Natural killer cell treated with Interleukin-12 subunit alpha and Interleukin-12 subunit beta and Interleukin-15 and Interleukin-18, amount 100 ng/mL, for 72 hours (primary cell): ENCODE measurements at places on chromosomes 2 and 18.

DNA sequence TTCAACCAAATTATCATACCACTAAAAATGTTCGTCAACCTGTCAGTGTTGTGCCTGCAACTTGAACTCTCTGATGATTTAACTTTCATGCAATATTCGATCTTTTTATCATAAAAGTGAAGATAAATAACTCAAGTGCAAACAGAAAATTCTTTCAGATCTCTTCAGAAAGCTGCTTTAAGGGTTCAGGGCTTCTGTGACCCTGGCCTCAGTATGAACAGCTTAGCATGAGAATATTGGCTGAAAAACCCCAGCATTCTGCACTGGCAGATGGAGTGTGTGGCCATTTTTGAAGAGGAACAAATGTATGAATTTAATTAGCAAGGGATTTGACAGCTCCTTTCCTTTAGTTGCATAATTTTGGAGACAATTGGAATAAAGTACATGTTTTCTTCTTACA lies 851.4 kb upstream of the SOX11 start:
- DNase-seq: no peak

- DNase-seq: no peak
These were observed 37.1 kb downstream of the FAM161A start for GRCh38 chr2:61816480-61817355.

DNA sequence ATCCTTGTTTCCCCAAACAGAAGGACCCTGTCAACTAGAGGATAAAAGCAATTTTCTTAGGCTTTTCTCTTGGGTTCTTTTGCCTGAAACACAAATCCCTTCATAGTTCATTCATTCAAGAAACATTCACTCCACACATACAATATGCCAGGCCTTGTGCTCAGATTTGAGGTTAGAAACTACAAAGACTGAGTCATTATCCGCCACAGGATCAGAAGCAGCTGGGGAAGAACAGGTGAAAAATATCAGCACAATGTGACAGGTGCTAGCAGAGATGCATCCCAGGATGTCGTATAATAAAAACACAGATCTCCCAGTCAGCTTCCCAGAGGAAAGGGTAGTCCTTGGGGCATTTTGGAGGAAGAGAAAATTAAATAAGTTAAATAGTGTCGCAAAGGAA lies 172.4 kb downstream of the LRATD1 start:
- DNase-seq: no peak

- no peak for DNase-seq
These were observed 21.4 kb upstream of the CNOT11 start for GRCh38 chr2:101231240-101231639.

GRCh38 chr2:96895746-96896651 lies 26.1 kb upstream of the SEMA4C start:
- DNase-seq: no peak

- no peak for DNase-seq
These were observed 108.1 kb upstream of the POU3F3 start for GRCh38 chr2:104745846-104746245.

DNA sequence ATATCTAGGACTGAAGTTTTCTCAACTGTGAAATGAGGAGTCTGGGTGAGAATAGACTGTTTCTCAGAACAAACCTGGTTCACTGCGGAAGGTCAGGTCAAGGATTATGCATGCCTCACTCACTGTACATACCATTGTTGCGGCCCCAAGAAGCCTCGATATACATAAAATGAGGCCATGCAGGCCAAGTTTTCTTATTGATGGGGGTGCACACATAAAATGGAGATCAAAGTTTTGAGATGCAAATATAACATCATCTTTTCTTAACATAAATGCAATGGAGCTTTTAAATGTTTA lies 1366.1 kb upstream of the CELF4 start:
- DNase-seq: no peak

DNA sequence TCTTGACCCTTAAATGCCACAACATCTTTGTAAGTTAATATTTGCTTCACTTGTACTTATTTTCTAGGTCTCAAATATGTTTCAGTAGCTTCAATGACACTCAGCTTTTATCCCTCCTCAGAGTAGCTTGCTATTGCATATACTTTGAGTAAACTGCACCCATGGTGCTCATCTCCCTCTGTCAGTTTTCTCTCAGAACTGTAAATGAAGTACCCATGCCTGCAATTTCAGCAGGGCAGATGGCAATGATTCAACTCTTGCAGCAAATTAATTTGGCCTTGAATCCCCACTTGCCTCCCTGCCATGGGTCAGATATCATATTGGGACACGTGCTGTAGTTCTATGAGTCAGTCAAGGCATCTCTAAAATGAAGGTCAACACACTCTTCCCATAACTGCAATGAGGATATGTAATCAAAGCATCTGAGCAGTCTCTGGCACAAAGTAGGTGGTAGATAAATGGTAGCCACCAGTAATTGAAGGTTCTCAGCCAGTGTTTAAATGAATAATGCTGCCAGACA lies 225.8 kb downstream of the PIEZO2 start:
- DNase-seq: no peak
